ENCODE measurements at places on chromosomes 16 and 17.

- DNase-seq: no peak
Observed at GRCh38 chr17:58092797-58093385, 9.7 kb downstream of the DYNLL2 start.

GRCh38 chr17:48194097-48194550 is 86.6 kb downstream of the SNX11 start:
- DNase-seq: no peak

GRCh38 chr17:5861246-5861645 is 208.9 kb upstream of the WSCD1 start:
- no peak for DNase-seq

- no peak for DNase-seq
Observed at GRCh38 chr17:74082886-74083285, 120.6 kb upstream of the RPL38 start.

DNA sequence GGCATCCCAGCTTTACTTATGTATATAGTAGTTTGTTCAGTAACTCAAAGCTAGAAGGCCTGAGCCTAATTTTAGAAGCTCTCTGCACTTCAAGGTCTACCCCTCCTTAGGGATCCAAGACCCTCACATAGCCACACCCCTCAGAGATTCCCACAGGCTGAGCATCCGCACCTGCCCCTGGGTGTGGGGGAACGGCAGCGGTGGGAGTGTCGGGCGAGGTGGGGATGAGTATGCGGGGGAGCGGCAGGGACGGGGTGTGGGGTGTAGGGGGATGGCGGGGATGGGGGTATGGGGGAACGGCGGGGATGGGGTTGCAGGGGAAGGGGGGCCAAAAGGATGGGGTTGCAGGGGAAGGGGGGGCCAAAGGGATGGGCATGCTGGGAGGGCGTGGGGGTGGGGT is 24.9 kb upstream of the BEAN1 start:
- DNase-seq: no peak

- no peak for DNase-seq
Observed at GRCh38 chr16:75579281-75579834, 13.2 kb downstream of the GABARAPL2 start.

GRCh38 chr16:75943705-75944514 is 217.6 kb upstream of the CPHXL start:
- no peak for DNase-seq

DNA sequence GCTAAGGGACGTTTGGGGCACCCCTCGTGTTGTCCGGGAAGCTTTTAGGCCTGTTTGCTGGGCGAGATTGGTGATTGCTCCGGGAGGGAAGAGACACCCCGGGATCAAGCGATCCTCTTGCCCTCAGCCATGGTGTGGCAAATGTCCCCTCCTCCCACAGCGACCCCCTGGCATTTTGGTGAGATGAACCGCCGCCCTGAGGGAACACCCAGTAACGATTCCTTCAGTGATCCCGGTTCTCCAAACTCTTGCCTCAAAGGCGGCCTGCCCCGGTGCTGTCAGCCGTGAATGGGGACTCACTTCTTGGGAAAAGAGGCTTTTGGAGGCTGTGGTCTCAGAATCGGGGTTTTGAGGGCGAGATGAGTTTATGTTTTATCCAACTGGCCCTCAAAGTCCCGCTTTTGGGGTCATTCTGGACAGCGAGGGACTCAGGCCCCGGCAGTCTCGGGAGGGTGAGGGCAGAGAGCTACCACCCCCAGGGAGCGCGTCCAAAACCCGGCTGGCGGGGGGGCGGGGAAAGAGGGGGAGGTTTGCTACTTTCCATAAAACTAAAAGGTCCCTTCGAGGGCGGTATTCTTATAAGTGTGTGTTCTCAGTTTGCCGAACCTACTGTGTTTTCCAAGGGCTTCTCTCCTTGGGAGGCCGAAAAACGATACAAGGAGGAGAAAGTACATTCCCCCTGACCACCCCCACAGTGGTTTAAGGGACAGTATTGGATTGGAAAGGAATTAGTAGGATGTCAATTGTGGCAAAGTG is 232.7 kb downstream of the MRTFB start:
- DNase-seq: no peak

- no peak for DNase-seq
Observed at GRCh38 chr16:86960266-86960665, 356.9 kb downstream of the C16orf95 start.

DNA sequence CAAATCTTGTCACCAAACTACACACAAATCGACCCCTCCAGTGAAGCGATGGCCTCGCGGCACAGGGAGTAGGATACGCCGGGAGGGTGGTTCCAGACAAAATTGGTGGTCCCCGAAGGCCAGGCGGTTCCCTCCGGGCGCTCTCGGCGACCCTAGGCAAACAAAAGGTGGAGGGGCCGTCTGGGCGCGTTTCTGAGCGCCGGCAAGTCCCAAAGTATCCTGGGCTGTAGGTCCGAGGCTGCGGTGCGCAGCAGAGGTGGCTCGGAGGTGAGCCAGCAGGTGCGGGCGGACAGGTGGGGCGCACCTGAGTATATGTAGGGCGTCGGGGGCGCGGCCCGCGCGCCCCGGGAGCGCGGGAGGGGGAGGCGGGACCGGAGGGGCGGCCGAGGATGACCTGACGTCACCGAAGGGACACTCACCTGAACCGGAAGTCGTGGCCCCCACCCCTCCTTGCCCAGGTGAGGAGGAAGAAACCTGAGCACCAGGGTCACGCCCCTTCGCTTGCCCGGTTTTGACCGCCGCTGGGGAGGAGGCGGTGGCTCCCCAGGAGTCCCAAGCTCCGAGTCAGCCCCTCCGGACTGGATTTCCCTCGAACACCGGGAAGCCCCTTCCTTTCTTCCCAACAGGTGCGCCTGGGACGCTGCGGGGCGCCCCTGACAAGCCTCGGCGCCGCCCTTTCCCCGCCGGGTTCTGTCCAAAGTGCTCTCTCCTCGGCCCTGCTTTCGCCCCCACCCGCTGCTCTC is at the start of gene CLDN7:
Gene CLDN7, minus strand, starts transcription at position 287 of the 743 bp plus-strand sequence. CDS start 435 bp downstream, outside the sequence.
- DNase-seq: no peak

GRCh38 chr17:40313668-40314583 is 4.9 kb downstream of the RARA start:
- DNase-seq: no peak

DNA sequence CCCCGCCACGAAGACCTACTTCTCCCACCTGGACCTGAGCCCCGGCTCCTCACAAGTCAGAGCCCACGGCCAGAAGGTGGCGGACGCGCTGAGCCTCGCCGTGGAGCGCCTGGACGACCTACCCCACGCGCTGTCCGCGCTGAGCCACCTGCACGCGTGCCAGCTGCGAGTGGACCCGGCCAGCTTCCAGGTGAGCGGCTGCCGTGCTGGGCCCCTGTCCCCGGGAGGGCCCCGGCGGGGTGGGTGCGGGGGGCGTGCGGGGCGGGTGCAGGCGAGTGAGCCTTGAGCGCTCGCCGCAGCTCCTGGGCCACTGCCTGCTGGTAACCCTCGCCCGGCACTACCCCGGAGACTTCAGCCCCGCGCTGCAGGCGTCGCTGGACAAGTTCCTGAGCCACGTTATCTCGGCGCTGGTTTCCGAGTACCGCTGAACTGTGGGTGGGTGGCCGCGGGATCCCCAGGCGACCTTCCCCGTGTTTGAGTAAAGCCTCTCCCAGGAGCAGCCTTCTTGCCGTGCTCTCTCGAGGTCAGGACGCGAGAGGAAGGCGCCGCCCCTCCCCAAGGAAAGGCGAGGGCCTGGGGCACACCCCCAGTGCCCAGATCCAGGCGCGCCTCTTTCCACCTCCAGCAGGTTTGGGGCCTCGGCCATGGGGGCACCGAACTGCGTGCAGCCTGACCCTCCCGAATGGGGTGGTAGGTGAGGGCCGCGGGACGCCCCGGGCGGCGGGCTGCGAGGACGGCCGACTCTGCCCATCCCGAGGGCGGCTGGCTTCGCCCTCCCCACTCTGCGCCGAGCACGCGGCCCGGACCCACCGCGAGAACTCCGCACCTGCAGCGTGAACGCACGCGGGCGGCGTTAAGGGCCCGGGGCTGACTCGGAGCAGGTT is 664 bp downstream of the HBQ1 start:
- peak; percentile 79 for DNase-seq

DNA sequence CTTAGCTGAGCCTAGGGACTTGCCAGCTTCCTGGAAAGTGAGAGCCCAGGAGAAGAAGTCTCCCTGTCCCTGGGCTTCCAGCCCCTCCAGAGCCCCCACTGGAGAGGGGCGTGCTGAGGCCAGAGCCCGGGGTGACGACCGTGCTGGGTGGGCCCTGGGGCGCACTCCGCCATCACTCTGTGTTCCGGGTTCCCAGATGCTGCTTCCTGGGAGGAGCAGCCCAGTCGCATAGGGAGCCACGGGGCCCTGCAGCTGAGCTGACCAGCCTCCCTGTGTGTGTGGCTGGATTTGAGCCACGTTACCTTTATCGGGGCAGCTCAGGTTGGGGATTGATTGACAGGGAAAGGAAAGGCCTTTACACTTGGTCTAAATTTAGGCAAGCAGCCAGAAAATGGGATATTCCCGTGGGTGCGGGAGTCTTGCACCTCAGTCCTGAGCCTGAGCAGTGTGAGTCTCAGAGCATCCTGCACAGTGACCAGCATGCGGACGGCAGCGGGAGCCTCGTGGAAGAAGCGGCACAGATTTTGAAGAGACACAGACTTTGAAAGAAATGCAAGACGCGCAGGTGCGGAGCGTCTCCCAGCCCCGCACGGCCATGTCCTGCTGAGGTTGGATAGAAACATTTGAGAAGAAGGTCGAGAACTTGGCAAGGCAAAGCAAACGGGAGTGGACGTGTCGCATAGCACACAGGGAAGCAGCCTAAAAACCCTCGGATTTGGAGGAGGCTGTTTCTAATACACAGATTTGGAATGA is 51.3 kb upstream of the ZNF750 start:
- no peak for DNase-seq

DNA sequence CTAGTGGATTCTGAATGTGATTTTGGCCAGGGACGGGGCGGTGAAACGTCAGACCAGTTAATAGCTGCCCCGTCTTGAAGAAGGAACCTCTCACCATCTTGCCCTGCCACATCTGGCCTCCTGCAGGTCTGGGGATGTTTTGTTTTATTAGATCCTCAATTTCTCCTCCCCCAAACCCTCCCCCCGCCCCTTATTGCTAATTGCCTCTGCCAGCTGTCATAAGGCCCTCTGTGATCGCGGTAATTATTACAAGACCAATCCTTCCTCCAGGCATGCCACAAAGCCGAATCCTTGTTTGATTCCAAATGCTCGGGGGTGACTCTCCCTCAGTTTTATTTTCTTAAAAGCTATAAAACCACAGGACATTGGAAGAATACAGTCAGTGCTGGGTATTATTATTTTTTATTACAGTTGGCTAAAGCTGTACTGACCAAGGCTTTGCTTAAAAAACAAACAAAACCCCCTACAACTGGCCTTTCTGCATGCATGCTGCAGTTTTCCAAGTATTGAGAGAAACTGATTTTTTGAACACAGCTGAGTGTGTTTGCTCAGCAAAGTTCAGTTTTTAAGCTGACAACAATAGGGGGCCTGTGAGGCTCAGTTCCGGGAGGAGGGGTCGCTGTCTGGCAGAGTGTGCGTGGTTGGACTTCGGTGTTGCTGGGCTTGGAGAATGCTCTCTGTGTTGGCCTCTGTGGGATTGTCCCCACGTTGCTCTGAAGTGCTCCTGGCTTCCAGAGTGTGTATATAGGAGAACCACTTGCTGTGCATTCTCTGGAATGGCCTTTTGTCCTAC is 1.7 kb downstream of the KSR1 start:
- DNase-seq: no peak

DNA sequence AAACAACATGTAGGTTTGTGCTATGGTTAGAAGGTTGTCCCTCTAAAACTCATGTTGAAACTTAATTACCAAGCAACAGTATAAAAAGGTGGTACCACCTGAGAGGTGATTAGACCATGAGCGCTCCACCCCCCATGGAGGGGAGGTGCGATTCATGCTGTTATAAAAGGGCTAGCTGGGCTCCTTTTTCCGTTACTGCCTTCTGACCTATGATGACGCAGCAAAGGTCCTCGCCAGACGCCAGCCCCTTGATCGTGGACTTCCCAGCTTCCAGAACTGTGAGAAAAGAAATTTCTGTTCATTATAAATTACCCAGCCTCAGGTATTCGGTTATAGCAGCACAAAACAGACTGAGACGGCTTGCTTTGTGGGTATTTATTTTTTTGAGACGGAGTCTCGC is 167.8 kb downstream of the SNX29 start:
- DNase-seq: no peak

- no peak for DNase-seq
Observed at GRCh38 chr17:17763734-17764133, 73.1 kb downstream of the SREBF1 start.

- DNase-seq: no peak
Observed at GRCh38 chr16:55576384-55576783, 9.9 kb downstream of the CAPNS2 start.

- no peak for DNase-seq
Observed at GRCh38 chr16:49586466-49587450, 213.2 kb downstream of the C16orf78 start.

GRCh38 chr17:2025220-2025621 is at the start of gene RTN4RL1:
TSS of gene RTN4RL1 (minus strand) at chr17:2025334. CDS start at chr17:2024865, 469 bp downstream.
- DNase-seq: peak; percentile 74

- DNase-seq: no peak
Observed at GRCh38 chr16:72811188-72811720, 236.7 kb downstream of the ZFHX3 start.

DNA sequence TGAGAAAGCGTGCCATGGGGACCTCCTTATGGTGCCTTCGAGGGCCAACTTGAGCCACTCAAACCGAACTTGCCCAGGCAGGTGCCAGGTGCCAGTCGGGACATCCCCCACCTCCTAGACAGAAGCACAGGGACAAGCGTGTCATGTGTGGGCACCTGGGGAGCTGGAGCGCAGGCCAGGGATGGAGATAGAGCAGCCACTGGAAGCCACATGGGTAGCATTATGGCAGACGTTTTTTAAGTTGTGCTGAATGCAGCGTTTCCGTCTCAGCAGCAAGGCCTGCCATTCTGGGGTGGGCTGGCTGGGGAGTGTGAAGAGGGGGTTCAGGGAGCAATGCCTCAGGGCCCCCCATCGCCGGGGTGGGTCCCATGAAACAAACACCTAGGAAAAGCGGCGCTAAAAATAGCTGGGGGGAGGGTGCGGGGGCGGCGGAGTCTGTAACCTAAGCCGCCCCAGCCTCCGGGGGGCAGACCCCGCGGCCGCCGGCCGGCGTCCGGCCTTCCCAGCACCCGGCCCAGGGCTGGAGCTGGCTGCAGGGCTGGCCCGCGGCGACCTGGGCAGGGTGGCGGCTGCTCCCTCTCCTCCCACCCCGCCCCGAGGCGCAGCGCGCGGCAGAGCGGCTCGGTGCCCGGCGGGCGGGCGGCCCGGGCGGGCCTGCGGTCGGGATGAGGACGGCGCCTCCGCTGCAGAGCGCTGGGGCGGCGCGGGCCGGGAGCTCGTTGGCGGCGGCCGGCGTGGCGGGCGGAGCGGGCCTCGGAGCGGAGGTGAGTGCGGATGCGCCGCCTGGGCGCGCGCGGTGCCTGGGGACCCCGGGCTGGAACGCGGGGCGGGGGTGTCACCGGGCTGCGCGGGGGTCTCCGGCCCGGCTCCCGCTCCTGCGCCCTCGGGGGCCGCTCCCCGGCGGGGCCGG is at the start of gene ZNF469:
Gene ZNF469, plus strand, starts transcription at position 469 of the 910 bp plus-strand sequence. CDS start 44,512 bp downstream, outside the sequence.
- no peak for DNase-seq

- peak; percentile 86 for DNase-seq
Observed at GRCh38 chr16:49463529-49463928, 89.9 kb downstream of the C16orf78 start.

- no peak for DNase-seq
Observed at GRCh38 chr16:5446623-5447240, 349.1 kb upstream of the EEF2KMT start.

All from CD4-positive, alpha-beta T cell treated with Interleukin-15 for 1 hour (primary cell).